Left renal cortex interstitium (tissue), 4 donors: ENCODE measurements at places on chromosomes 6 and 20. TPM values are rescaled to one million over a fixed set of nuclear protein-coding genes. Genes with fewer than 3 reads are reported as not detected.

TMC2 gene
- polyA plus RNA-seq: 0.14 TPM

SAMD3 gene
- 1.8 TPM for polyA plus RNA-seq

POU5F1 gene
- polyA plus RNA-seq: 1.8 TPM

CEP57L1 gene
- polyA plus RNA-seq: 28.9 TPM

TULP1 gene
- polyA plus RNA-seq: 1.3 TPM

CD93 gene
- 40.4 TPM for polyA plus RNA-seq

LTB gene
- 0.88 TPM for polyA plus RNA-seq

- no peak for DNase-seq
Observed at GRCh38 chr6:142934599-142934998, 10.4 kb downstream of the HIVEP2 start.
